ENCODE measurements at places on chromosomes 4 and X.

DNA sequence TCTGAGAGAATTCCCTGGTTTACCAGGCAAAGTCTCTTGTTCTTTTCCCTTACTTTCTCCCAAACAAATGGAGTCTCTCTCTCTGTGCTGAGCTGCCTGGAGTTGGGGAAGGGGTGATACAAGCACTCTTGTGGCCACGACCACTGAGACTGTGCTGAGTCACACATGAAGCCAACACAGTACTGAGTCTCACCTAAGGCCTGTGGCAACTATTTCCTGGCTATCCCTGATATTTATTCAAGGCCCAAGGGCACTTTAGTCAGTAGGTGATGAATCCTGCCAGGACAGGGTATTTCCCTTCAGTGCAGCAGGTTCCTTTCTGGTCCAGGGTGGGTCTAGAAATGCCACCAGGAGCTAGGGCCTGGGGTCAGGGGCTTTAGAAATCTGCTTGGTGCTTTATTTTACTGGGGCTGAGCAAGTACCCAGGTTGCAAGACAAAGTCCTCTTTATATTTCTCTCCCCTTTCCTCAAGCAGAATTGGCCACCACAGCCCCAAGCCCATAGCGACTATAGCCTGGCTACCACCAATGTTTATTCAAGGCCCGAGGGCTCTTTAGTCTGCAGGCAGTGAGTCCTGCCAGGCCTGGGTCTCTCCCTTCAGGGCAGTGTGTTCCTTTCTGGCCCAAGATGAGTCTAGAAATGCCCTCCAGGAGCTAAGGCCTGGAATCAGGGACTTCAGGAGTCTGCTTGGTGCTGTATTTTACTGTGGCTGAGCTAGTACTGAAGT lies 10.5 kb downstream of the ARL13A start:
- no peak for DNase-seq

- DNase-seq: no peak
Measured at GRCh38 chrX:39018541-39018940, 217.3 kb downstream of the MID1IP1 start.

- no peak for DNase-seq
Measured at GRCh38 chrX:6026980-6027379, 201.7 kb downstream of the NLGN4X start.

- no peak for DNase-seq
Measured at GRCh38 chrX:119429471-119429870, 30.3 kb downstream of the SLC25A43 start.

- DNase-seq: no peak
Measured at GRCh38 chrX:37348231-37348970, 763 bp upstream of the PRRG1 start.
